ENCODE measurements at places on chromosomes 16 and 17. TPM values are rescaled to one million over a fixed set of nuclear protein-coding genes. Genes with fewer than 3 reads are reported as not detected.

DNA sequence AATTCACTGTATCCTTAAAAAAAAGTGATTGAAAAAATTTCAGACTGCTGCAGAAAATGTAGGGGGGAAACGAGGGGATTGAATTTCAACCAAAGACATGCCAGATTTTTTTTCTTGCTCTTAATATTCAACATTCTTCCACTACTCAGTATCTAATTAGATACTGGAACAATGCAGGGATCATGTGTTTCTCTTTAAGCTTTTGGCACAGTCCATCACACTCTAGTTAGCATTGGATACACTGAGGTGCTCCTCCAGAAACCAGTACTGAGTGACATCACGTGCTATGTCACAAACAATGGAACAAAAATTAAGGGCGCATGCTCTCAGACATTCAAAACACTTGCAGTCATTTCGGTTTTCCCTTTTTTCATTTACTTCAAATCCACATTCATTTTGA lies 298.6 kb upstream of the PSMD7 start:
- no peak overlapping the region for H3K27ac ChIP-seq
- no peak overlapping the region for H3K4me3 ChIP-seq
- H3K4me1 ChIP-seq: no peaks in the 10 kb centered on the region
- H3K27me3 ChIP-seq: no peaks in the 10 kb centered on the region
- no peak for DNase-seq
- H3K36me3 ChIP-seq: no peaks in the 10 kb centered on the region

DNA sequence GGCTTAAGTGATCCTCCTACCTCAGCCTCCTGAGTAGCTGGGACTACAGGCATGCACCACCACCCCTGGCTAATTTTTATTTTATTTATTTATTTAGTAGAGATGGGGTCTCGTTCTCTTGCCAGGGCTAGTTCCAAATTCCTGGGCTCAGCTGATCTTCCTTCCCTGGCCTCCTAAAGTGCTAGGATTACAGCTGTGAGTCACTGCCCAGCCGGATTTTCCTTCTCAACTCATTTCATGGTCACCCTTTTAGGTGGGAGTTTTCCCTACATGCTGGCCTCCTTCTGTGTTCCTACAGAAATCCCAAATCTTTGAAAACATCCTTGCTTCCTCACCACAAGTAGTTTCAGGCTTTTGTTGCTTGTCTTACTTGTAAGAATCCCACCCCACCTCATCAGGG lies 102.1 kb upstream of the SIAH1 start:
- H3K36me3 ChIP-seq: no peaks in the 10 kb centered on the region
- no peak overlapping the region for H3K27ac ChIP-seq
- peaks cover 6% of the 10 kb centered on the region for H3K27me3 ChIP-seq
- H3K4me1 ChIP-seq: no peaks in the 10 kb centered on the region

GRCh38 chr17:67111327-67111726 lies 67.0 kb downstream of the CACNG1 start:
- DNase-seq: no peak
- H3K36me3 ChIP-seq: peaks cover 54% of the 10 kb centered on the region
- no peak overlapping the region for H3K4me3 ChIP-seq

DNA sequence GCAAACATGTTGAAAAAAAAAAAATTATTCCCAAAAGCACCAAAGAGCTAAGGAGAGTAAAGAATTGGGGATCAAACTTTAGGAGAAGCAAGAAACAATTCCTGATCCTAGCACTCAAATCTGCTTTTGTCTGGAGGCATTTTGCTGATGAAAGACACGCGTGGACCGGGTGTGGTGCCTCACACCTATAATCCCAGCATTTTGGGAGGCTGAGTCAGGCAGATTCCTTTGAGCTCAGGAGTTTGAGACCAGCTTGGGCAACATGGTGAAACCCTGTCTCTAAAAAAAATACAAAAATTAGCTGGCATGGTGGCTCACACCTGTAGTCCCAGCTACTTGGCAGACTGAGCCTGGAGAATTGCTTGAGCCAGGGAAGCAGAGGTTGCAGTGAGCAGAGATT lies 35.4 kb downstream of the ZFP90 start:
- no peak overlapping the region for H3K27ac ChIP-seq
- no peak overlapping the region for H3K4me3 ChIP-seq
- H3K27me3 ChIP-seq: no peaks in the 10 kb centered on the region
- no peaks in the 10 kb centered on the region for H3K4me1 ChIP-seq
- DNase-seq: no peak

DNA sequence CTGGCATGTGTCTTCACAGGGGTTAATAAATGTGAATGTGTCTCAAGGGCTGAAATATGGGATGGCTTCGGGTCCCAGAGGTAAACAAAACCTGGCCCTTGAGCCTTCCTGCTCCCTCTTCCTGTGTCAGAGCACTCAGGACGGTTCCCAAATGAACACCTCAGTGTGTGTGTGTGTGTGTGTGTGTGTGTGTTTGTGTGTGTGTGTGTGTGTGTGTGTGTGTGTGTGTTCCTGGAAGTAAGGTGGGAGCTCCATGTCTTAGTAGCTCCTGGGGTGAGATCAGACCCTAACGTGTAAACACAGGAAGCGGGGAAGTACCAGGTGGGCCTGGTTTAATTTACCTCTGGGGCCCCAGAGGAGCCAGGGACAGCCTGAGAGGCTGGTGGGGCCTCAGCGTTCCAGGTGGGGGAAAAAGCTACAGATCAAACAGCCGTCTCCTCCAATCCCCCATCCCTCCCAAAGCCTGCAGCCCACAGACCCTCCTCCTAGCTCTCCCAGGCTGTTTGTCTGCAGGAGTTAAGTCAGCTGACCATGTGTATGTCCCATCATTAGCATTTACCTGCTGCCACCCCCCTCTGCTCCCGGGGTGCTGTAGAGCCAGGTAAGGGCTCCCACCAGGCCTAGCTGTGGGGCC lies 6.1 kb downstream of the KIF19 start:
- H3K4me1 ChIP-seq: peaks cover 4% of the 10 kb centered on the region
- peaks cover 6% of the 10 kb centered on the region for H3K27me3 ChIP-seq
- no peak for DNase-seq
- H3K27ac ChIP-seq: no peak overlapping the region

- H3K27ac ChIP-seq: peak overlapping the region; percentile 45
- peaks cover 67% of the 10 kb centered on the region for H3K4me1 ChIP-seq
- H3K4me3 ChIP-seq: peak overlapping the region; percentile 93
- no peaks in the 10 kb centered on the region for H3K36me3 ChIP-seq
- DNase-seq: peak; percentile 17
- no peaks in the 10 kb centered on the region for H3K27me3 ChIP-seq
Measured at GRCh38 chr17:17044846-17045561, 2.7 kb downstream of the MPRIP start.

- no peaks in the 10 kb centered on the region for H3K4me1 ChIP-seq
- H3K4me3 ChIP-seq: no peak overlapping the region
- no peaks in the 10 kb centered on the region for H3K36me3 ChIP-seq
- H3K27me3 ChIP-seq: peaks cover 22% of the 10 kb centered on the region
Measured at GRCh38 chr16:79610771-79611170, 10.2 kb upstream of the MAF start.

DNA sequence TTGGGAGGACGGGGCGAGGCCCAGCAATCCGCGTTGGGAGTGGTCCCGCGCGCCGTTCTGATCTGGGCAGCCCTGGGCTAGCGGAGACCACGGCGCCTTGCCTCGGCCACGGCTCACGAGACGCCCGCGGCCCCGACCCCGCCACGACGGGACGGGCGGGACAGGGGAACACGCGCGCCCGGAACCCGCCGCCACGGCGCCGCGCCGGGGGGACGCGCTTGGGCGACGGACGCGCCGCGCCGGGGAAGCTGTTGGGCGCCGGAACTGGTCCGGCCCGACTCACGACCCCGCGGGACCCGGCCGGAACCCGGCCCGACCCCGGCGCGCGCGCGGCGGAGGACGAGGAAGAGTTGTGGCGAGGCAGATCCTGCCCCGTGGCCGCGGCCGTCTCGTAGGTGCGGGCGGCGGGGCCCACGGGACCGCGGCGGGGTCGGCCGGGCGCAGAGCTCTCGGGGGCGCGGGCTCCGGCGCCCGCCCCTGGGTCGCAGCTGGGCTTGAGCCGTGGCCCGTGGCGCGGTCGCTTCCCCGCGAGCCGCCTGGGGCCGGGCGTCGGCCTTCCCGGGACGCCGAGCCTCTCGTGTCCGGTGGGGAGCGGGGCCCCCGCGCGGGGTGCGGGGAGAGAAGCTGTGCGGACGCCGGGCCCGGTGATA lies at the start of gene ACSF3:
Gene ACSF3 (plus strand): TSS at position 251 of the 650 bp plus-strand sequence. CDS start 6,830 bp downstream, outside the sequence.
- peak; percentile 64 for DNase-seq
- H3K27ac ChIP-seq: peak within 1 kb of the TSS; percentile 96

- H3K27ac ChIP-seq: no peak overlapping the region
- no peaks in the 10 kb centered on the region for H3K36me3 ChIP-seq
- no peak overlapping the region for H3K4me3 ChIP-seq
- no peaks in the 10 kb centered on the region for H3K27me3 ChIP-seq
- DNase-seq: no peak
- no peaks in the 10 kb centered on the region for H3K4me1 ChIP-seq
Measured at GRCh38 chr17:50440172-50440837, 14.3 kb downstream of the ACSF2 start.

GRCh38 chr17:19996502-19996901 lies 12.7 kb upstream of the SPECC1 start:
- H3K36me3 ChIP-seq: no peaks in the 10 kb centered on the region
- no peak for DNase-seq
- no peaks in the 10 kb centered on the region for H3K4me1 ChIP-seq
- peaks cover 6% of the 10 kb centered on the region for H3K27me3 ChIP-seq
- no peak overlapping the region for H3K4me3 ChIP-seq
- H3K27ac ChIP-seq: no peak overlapping the region

GRCh38 chr17:73820686-73821448 lies 176.6 kb upstream of the SDK2 start:
- H3K36me3 ChIP-seq: peaks cover 1% of the 10 kb centered on the region
- DNase-seq: no peak
- H3K27me3 ChIP-seq: peaks cover 14% of the 10 kb centered on the region

DNA sequence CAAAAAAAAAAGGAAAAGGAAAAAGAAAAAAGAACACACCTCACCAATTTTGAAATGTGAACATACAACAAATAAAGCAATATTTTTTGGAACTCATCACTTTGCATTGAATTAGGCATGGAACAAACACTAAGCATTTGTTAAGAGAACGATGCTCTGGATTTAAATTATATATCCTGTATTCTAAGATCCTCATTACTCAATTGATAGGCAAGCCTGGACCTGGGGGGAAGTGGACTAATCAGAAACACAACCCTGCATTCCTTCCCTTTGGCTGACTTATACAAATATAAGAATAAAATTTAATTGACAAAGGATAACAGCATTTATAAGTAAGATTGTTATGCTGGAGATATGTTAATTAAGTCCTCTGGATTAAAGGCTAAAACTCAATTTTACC lies 2.2 kb downstream of the GJC1 start:
- peaks cover 9% of the 10 kb centered on the region for H3K4me1 ChIP-seq
- no peak overlapping the region for H3K4me3 ChIP-seq
- peaks cover 41% of the 10 kb centered on the region for H3K27me3 ChIP-seq
- no peak overlapping the region for H3K27ac ChIP-seq

DNA sequence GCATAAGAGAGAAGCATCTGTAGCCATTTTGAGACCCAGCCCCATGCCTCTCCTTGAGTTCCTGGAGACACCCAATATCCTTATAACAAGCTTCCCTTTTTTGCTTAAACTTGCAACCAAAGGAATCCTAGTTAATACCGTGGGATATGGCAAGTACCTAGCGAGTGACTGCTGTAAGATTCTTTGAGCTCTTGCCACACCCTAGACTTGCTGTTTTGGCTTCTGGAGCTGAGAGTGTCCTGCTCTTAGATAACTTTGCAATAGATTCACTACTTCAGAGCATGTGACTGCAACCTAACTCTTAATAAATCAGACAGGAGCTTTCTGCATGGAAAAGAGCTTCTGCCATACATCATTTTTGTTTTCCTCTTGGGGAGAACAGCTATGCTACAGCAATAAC lies 58.3 kb downstream of the AKAP1 start:
- no peak overlapping the region for H3K4me3 ChIP-seq
- peaks cover 2% of the 10 kb centered on the region for H3K27me3 ChIP-seq
- no peak overlapping the region for H3K27ac ChIP-seq
- H3K4me1 ChIP-seq: no peaks in the 10 kb centered on the region
- DNase-seq: no peak
- H3K36me3 ChIP-seq: no peaks in the 10 kb centered on the region

- H3K27ac ChIP-seq: peak overlapping the region; percentile 10
- H3K27me3 ChIP-seq: no peaks in the 10 kb centered on the region
- no peak for DNase-seq
- H3K4me1 ChIP-seq: no peaks in the 10 kb centered on the region
- H3K4me3 ChIP-seq: no peak overlapping the region
Measured at GRCh38 chr17:55394357-55395021, 27.1 kb downstream of the MMD start.

DNA sequence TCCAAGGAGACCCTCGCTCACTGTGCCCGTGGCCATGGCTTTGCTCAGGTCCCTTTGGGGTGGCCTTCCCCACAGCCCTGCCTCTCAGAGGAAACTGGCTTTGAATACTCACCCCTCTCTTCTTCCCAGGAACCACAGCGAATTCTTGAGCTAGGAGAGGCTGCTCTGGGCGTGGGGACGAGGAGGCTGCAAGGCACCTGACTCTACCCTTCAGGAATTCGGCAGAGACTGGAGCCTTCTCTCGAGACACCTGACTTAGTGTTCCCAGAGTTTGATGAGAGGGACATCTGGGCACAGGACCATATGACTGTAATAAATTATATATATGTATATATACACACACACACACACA lies 6.2 kb downstream of the LLGL2 start:
- H3K4me3 ChIP-seq: no peak overlapping the region
- no peak for DNase-seq
- H3K4me1 ChIP-seq: peaks cover 24% of the 10 kb centered on the region
- no peaks in the 10 kb centered on the region for H3K36me3 ChIP-seq
- no peak overlapping the region for H3K27ac ChIP-seq
- H3K27me3 ChIP-seq: no peaks in the 10 kb centered on the region

DNA sequence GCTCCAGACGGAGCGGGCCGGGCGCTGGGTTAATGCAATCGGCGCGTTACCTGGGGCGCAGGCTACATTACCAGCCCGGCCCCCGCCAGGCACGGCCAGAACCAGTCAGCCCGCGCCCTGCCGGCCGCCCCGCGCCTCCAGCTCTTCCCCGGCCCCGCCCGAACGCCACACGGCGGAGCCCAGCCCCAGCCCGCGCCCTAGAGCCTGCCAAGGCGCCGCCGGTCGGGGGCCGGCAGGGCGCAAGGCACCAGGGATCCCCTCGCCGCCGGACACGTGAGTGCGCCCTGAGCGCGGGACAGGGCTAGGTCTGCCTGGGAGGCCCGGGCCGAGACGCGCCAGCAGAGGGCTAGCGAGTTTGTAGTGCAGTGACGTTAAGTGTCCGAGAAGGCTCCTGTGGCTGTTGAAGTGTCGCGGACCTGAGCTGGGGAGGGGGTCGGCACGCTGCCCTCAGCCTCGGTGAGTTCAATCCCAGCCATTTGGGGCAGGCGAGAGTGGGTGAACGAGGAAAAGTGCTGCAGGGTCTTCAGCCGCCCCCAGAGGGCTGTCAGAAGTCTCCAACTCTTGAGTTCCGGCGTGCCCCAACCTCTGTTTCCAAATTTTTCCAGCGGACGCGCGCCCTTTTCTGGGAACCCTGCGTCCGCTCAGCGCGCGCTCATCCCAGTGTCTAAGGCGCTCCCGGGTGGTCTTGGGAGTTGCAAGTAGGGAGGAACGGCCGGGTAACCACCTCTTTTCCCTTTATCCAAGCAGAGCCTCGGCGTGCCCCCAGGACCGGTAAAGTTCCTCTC lies at the start of gene SLC6A2:
Gene SLC6A2 (plus strand): TSS at position 92 of the 785 bp plus-strand sequence. CDS start 707 bp downstream, outside the sequence.
- H3K27me3 ChIP-seq: peaks cover 8% of the 10 kb centered on the region
- H3K4me3 ChIP-seq: no peak within 1 kb of the TSS
- H3K36me3 ChIP-seq: no peaks in the 10 kb centered on the region
- H3K4me1 ChIP-seq: no peaks in the 10 kb centered on the region
- H3K27ac ChIP-seq: no peak within 1 kb of the TSS
- no peak for DNase-seq

The TP53TG3C gene
- not detected for total RNA-seq

The KRT33A gene
- total RNA-seq: not detected

The TOX3 gene
- total RNA-seq: not detected

The NRN1L gene
- 0.83 TPM for total RNA-seq

The KRTAP2-3 gene
- not detected for total RNA-seq

The PRCD gene
- not detected for total RNA-seq

The ITGAD gene
- total RNA-seq: not detected

The SLC35G6 gene
- total RNA-seq: not detected

The TLCD2 gene
- 0.07 TPM for total RNA-seq

All from activated CD8-positive, alpha-beta T cell treated with anti-CD3 and anti-CD28 coated beads for 36 hours (primary cell).